Lung microvascular endothelial cell (primary cell): ENCODE measurements at places on chromosomes 11 and 22. TPM values are rescaled to one million over a fixed set of nuclear protein-coding genes. Genes with fewer than 3 reads are reported as not detected.
A peak's percentile ranks its signal among the peaks of the same experiment; 100 is the strongest.

TUBA8 gene
- 0.20 and 0.65 TPM in 2 replicates for total RNA-seq

DEUP1 gene
- not detected in 2 replicates for total RNA-seq

APOA4 gene
- total RNA-seq = not detected in 2 replicates

OR52E8 gene
- total RNA-seq = not detected in 2 replicates

DNA sequence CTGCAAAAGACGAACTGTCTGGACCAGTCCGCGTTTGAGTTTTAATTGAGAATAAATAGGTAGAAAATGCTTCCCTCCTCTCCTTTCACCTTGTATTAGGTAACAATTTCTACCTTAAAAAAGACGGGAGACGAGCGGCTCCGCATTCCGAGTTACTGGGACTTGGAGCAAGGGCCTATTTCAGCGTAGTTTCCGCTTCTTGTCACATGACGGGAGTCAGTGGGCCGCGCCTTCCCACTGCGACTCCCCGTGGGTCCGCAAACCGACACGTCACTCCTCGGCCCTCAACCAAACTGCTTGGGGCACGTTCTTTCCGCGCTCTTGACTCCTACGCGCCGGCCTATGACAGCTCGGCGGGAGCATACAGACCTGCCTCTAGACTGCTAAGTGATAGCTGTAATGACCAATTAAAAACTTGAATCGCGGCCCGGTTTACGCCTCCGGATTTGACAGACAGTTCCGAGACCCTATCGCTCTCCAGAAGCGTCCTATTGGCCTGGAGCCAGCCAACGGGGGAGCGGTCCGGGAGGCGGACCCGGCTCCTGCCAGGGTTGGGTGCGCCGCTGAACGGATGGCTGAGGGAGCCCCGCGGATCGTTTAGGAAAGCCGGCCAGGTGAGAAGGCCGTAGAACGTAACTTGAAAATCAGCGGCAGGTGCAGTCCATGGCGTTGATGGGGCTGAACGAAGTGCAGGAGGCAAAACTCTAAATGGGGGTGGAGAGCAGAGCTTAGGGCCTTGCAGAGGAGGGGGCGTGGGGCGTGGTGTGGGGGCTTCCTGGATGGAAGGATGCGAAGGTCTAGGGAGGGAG is at the start of gene STT3A:
TSS of gene STT3A (plus strand) at position 548 of the 809 bp plus-strand sequence. CDS start 3,064 bp downstream, outside the sequence.
- peak; percentile 100 for DNase-seq

DNA sequence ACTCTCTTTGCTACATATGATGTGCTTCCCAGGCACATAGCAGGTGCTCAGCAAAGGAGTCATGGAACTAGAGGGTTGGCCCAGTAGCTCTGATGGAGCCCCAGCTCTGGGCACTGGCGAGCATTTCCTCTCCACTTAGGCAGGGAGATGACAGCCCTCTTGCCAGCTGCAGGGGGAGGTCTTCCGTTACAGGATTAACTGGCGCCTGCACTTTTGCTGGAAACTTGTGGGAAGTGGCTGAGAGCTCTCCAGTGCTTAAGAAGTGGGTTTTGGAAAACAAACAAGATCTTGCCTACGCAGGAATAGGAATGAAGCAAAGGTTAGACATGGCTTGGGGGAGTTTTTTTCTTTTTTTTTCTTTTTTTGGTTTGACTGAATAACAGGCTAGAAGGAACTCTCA is 75.5 kb downstream of the MICAL2 start:
- DNase-seq = peak; percentile 73

DNA sequence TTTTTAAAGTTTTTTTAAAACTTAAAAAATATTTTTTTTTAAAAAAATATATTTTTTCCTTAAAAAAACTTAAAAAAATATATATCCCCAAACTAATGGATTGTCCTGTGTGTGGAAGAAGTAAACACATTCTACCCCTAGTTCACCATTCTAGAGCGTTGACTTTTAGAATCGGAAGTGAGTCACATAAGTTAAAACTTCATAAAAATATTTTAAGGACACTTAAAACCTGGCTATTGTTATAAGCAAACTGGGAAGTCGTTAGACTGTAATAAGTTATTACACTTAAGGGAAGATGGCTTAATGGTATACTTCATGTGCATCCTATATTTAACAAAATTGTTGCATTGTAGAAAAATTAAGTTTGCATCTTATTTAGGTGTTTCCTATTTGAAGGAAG is 21.1 kb downstream of the FAM118B start:
- DNase-seq = no peak
